ENCODE measurements at places on chromosomes 5 and 9. TPM values are rescaled to one million over a fixed set of nuclear protein-coding genes. Genes with fewer than 3 reads are reported as not detected.

The KCTD16 gene
- total RNA-seq = 0.12 TPM

GRCh38 chr9:113966394-113966793 is 90.3 kb downstream of the ZNF618 start:
- DNase-seq = no peak

- no peak for DNase-seq
Observed at GRCh38 chr5:55234121-55234700, 803 bp upstream of the CCNO start.

- DNase-seq = no peak
Observed at GRCh38 chr9:75131700-75132099, 43.4 kb downstream of the OSTF1 start.

DNA sequence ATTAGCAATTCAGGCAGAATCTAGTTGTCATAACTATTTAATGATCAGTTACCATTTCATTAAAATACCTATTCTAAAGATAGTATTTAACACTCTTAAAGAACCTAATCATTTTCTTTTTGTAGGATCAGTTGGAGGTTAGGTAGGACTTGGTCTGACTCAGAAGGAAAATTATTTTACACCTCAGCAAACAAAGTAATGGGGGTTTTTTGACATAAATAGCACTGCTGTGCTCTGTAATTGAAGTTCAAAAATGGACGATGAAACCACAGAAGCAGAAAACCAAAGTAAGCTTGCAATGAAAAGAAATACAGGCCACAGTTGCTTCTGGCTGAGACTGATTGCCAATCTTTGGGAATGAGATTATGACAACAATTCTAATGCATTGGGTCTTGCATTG is 187.0 kb upstream of the TRPM3 start:
- DNase-seq = no peak

- DNase-seq = peak; percentile 66
Observed at GRCh38 chr9:72271613-72272478, 93.2 kb downstream of the ZFAND5 start.

Data from activated CD8-positive, alpha-beta memory T cell treated with anti-CD3 and anti-CD28 coated beads, Interleukin-2, amount 10 ng/mL, durations not matched to agents 7 days and 5 days (primary cell).